ENCODE measurements at places on chromosomes 11 and 22.

- no peak for DNase-seq
Observed at GRCh38 chr11:72072348-72072747, 8.0 kb downstream of the NUMA1 start.

GRCh38 chr11:100563541-100564280, 123.4 kb upstream of the ARHGAP42 start:
- no peak for DNase-seq

- peak; percentile 95 for DNase-seq
Observed at GRCh38 chr22:37607010-37607934, 1.4 kb upstream of the GGA1 start.

GRCh38 chr22:27224485-27225374, 567.3 kb downstream of the MIAT start:
- no peak for DNase-seq

GRCh38 chr11:85377901-85378300, 249.2 kb downstream of the DLG2 start:
- no peak for DNase-seq

GRCh38 chr11:110655967-110656366, 56.3 kb downstream of the ARHGAP20 start:
- no peak for DNase-seq
